ENCODE measurements at places on chromosomes 12 and 14.

- DNase-seq = no peak
These were observed 111.9 kb downstream of the HMGA2 start for GRCh38 chr12:65935906-65936901.

GRCh38 chr12:117473856-117474255 is 112.4 kb upstream of the NOS1 start:
- no peak for DNase-seq

GRCh38 chr12:20376984-20377383 is 8.6 kb downstream of the PDE3A start:
- no peak for DNase-seq

DNA sequence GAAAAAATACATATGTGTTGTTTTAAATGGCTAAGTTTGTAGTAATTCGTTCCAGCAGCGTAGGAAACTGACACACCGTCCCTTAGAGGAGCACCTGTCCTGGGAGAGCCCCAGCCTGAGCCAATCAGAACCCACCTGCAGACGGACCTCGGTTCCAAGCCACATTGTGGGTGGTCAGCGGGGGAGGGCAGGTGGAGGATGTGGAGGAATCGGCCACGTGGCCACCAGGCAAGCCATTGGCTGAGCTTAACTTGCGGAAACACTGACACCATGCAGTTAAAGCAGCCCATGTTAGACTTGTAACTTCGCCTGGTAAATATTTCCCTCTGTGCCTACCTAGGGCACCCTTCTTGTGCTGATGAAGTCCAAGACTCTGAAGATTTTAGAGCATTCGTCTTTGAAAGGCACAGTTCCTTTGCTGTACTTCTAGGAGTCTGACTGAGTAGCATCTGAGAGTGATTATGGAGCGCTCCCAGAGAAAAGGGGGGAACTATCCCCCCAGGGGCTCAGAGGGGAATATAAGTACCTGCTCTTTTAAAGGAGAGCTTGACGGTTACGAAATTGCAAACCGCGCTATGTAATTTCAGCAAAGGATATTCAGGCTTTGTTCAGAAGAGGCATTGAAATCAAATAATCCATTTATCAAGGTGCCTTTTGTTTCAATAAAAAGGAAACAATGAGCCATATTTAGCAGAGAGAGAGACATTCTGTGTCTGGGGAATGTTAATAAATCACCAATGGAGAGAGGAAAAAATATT is 135.7 kb downstream of the TMEM132C start:
- no peak for DNase-seq

DNA sequence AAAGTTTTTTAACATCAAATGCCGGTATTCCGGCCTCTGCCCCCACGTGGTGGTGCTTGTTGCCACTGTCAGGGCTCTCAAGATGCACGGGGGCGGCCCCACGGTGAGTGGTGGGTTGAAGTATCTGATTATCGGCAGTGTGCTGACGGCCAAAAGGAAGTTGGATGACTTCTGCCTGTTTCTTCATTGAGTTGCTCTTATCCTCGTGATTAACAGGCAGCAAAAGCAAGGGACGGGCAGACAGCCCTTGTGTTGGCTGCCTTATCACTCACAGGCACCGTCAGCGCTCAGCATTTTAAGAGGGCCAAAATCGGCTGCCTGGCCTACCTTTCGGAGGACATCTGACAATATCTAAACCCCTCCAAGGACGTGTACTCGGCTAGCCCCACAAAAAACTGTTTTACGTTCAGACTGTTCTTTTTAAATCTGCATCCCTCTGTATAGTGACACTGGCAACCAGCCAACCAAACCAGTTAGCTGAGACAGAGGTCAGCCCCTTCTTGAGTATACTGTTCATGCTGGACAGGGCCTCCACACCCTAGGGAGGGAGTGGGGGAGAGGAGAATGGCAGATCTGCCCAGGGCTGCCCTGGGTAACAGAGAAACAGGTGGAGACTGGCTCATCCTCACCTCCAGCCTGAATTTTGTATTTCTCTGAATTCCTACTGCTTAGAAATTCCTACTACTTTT is 22.9 kb upstream of the AKAP5 start:
- DNase-seq = no peak

DNA sequence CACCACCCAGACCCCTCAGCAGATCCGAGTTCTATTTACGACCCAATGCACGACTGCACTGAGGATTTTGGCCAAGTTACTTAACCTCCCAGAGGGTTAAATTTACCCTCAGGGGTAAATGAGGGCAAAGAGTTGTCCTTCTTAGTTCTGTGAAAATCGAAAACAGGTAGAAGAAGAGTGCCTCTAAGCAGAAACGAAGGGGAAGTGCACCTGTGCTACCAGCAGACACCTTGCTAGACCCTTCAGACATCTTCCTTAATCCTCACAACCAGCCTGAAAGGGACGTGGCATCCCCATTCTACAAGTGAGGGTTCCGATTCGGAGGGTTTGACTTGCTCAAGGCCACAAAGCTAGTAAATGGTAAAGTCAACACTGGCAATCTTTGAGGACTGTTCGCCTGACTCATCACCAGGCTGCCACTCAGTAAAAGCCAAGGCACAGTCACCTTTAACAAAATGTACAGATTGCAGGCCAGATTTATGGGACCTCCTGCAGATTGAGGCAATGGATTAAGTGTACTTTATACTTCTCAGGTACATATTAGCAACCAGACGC is 1.6 kb downstream of the GSG1 start:
- DNase-seq = no peak

DNA sequence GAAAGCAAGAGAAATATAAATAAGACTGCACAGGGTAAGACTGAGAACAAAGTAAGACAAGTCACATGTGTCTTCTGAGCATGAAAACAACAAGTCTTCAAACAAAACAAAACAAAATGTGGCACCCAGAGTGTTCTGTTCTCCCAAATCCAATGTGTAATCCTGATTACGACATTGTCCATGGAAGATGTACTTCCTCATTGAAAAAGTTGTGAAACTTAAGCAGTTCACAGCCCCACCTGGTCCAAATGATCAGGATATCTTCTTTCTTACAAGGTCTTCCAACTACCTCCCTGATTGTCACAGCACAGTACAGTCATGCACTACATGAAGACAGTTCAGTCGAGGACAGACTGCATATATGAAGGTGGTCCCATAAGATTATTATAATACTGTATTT is 23.3 kb upstream of the NEK9 start:
- no peak for DNase-seq

DNA sequence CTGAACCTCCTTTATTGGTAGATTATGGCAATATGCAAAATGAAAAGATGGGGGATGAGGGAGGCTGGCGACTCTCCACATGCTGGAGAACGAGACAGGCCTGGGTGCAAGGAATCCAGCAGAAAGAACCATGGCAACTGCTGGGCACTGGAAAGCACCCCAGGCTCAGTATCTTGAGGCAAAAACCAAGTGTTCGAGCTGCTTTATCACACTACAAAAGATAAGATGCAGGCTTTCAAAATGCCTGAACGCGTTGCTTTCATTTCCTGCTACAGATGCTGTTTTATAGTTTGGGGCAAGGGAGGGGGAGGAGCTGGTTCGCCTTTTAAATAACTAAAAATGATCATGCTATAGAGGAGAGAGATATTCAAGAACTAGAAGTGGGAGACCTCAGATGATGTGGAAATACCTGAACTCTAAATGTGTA is 38.9 kb downstream of the NIN start:
- no peak for DNase-seq

- no peak for DNase-seq
These were observed 121.7 kb downstream of the RALGAPA1 start for GRCh38 chr14:35687335-35687939.

DNA sequence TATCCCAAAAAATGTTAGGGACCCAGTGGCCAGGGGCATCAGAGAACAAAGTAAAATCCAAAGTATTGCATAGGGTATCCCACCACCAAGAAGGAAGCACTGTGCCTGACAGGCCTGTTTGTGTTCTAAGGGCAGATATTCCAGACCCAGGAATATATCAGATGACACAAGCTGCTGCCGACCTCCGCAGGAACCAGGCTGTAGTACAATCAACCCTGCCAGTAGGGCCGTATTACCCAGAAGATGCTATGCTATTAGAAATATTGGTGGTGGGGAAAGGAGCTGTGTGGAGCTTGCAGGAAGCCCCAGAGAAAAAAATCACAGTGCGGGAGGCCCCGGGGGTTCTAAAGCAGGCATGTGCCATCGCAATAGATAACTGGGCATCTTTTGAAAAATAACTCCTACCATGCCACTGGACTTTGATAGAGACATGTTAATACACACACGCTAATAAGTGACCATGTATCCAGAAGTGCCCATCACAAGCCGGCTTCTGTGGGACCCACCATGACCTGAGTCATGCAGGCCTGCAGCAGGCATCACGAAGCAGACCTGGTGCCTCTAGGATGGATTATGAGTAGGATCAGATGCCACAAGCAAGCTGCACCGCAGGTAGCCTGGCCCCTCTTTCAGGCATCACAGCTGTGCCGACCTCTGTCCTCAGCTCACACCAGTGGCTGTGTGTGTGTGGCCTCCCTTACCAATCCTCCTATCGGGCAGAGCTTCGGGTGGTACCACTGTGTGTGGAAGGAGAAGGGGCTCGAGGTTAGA is 242.7 kb downstream of the BCL11B start:
- DNase-seq = no peak

DNA sequence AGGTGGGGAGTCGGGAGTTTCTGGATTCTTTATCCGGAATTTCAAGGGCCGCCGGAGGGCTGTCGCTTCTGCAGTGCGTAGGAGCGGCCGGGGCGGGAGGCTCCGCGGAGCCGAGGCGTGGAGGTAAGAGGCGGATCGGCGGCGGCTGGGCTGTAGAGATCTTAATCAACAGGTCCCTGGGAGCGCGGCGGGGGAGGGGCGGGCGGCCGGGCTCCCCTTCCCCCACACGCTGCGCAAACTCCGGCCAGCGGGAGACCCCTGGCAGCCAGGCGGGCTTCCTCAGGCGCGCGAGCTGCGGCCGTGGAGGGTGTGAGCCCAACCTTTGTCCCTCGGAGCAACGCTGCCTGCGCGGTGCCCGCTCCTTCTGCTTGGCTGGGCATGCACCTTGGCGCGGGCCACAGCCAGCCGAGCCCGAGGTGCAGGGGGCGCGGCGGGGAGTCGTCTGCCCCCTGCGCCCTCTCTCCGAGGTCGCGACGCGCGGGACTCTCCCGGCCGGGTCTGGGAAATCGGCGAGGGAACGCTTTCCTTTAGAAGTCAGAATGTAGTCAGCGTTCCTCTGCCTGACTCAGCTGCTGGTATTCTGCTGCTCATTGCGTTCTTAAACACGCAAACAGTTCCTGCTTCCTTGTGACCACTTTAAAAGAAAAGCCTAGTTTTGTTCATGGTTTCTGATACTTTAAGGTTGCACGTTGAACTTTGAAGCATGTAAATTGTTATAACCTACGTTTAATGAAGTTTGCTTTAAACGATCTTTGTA is at the start of gene PALS1:
Gene PALS1 (plus strand): TSS at position 25 of the 757 bp plus-strand sequence. CDS start 37,736 bp downstream, outside the sequence.
- DNase-seq = no peak

DNA sequence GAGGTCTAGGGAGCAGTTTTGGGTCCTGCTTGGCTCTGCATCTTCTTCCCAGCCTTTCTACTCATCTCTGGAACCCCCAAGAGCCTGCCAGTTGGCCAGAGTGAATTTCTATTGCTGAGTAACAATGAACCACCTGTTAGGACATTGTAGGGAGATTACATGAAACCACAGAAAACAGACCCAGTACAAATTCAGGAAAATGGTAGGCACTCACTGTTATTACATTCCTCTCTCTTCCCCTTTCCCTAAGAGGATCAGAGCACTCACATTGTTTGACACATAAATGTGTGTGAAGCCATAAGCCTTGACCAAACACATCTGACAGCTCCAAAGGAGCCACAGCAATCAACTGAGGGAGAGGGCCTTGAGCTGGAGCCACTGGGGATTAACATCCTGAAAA is 216.1 kb downstream of the TMEM132D start:
- no peak for DNase-seq
